ENCODE measurements at places on chromosomes 11 and 22. TPM values are rescaled to one million over a fixed set of nuclear protein-coding genes. Genes with fewer than 3 reads are reported as not detected.

RIC3 gene
- 1.7 TPM for polyA plus RNA-seq

PRODH gene
- polyA plus RNA-seq, result 1.2 TPM

GRCh38 chr11:12042215-12042676 lies 33.8 kb upstream of the DKK3 start:
- DNase-seq, result no peak

- DNase-seq, result no peak
Observed at GRCh38 chr11:86668929-86669328, 3.5 kb downstream of the ME3 start.

- no peak for DNase-seq
Observed at GRCh38 chr11:107180236-107180635, 162.0 kb upstream of the GUCY1A2 start.

- no peak for DNase-seq
Observed at GRCh38 chr11:44310206-44310462, 195 bp upstream of the ALX4 start.

DNA sequence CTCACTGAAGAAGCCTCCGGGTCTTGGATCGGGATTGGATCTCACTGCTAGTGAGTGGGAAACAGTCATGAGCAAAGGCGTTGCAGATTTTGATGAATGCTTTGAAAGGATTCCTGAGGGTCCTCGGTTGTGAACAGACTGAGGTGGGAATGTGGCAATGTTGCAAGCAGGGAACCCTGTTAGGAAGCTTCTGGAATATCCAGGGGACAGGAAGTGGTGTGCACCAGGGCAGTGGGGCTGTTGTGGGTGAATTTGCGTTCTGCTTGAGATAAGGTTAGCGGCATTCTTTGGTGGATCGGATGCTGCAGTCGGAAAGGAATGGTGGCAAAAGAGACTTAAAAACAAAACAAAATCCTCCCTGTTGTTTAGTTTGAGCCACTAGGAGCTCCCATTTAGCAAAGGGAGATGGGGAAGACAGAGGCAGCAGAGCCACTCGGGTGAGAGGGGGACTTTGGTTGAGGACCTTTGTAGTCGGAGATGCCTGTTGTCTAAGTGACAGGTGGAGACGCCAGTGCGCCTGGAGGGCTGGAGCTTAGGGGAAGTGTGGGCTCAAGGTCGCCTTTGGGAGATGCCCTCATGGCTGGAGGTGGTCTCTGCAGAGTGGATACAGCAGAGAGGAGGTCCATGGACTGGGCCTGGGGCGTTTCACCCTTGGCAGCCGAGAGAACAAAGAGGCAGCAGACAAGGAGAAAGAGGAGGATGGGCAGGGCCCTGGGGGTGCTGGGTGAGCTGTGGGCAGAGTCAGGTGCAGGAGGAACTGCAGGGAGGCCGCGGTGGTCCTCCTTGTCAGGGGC lies 37.6 kb downstream of the CSF2RB start:
- DNase-seq, result no peak

DNA sequence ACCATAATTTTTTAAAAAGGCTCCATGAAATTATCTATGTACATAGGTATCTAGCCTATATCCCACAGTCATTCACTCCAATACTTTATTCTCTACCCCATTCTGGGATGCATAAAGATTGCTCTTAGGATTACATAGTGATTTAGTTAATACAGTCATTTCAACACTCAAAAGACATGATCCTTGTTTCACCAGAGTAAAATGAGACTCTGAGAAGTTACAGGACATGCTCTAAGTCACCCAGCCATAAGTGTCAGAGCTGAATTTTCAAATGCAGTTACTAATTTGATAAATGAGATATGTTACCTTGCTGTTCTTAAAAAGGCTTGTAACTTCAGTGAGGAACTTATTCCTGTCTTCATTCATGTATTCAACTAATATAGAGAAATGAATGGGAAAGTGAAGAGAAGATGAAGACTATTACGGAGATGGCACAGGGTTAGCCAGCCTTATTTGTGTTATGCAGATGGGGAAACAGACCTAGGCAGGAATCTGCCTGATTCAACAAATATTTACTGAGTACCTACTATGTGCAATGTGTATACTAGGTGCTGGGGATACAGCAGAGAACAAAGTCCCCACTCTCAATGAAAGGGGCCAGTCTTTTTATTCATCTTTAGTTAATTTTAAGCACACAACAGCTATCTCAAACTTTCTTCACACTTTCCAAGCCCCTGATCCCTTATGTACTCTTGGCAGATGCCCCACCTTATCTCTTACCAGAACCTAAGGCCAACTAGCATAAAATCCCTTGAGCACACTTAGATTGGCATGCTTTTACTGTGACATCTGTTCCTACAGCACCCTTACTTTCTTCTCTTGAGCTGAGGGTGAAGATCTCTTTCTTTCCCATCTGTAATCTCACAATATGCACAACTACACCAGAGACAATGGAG lies 21.6 kb downstream of the MAPK1 start:
- no peak for DNase-seq

All from liver (tissue), 10 donors.